ENCODE measurements at places on chromosomes 3 and 15.

DNA sequence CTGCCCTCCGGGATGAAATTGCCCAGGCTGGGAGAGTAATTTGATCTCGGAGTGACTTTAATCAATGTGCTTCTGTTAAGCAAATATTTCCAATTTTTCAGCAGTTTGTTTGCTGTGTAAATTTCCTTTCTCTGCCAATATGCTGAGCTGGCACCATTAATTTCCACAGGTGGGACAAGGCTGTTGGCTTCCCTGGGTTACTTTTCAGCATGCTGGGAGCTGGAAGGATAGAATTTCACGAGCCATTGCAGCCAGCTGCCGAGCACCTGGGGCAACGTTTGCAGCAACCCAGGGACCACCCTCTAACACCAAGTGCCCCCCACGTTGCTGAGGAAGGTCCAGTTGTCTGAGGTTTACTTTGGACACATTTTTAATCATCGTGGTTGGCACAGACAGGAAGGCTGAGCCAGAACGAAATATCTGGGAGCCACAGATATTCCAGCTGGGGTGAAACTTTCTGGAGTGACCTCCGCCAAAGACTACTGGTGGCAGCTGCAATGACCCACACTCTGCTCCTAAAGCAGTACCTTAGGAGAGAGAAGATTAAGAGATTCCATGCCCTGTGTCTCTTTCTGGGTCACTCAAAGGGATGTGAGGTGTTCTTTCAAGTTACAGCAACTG lies 293.3 kb upstream of the RGMA start:
- no peak for DNase-seq

GRCh38 chr3:48612309-48612708 lies 2.9 kb upstream of the UQCRC1 start:
- DNase-seq: no peak

DNA sequence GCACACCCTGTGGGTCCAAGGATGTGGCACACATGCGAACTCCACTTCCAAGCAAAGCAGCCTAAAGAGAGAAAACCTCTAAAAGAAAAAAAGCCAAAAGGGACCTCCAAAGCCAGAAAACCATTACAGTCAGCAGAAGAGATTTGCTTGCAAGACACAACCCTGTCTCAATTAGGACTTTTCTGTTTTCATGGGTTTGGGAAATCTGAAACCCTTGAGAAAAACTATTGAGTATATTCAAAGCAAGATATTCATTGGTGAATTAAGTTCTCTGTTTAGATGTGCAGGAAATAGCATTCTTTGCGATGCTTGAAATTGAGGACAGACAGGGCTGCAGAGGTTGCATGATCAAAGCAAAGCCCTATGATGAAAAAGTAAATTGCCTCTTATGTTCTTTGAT lies 10.2 kb upstream of the LDHAL6B start:
- no peak for DNase-seq

GRCh38 chr3:127043041-127043641 lies 60.2 kb downstream of the PLXNA1 start:
- no peak for DNase-seq

GRCh38 chr3:159896543-159896942 lies 92.1 kb upstream of the IL12A start:
- no peak for DNase-seq

- no peak for DNase-seq
Observed at GRCh38 chr15:92921215-92922131, 21.3 kb downstream of the CHD2 start.

DNA sequence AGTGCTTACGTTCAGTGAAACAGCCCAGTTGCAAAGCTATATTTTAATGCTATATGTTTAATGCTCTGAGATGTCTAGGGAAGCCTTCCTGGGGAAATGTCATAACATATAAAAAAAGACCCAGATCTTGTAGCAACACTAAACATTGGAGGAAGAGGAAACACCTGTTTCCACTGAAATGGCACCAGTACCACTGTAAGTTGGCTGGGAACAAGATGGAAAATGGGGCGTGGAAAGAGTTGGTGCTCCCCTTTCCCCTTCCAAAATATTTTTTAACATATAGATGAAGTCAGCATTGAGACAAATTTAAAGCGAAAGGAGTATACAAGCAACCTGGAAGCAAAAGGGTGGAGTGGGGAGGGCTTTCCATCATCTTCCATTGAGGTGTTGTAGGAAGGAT lies 289.9 kb upstream of the COL8A1 start:
- DNase-seq: no peak

DNA sequence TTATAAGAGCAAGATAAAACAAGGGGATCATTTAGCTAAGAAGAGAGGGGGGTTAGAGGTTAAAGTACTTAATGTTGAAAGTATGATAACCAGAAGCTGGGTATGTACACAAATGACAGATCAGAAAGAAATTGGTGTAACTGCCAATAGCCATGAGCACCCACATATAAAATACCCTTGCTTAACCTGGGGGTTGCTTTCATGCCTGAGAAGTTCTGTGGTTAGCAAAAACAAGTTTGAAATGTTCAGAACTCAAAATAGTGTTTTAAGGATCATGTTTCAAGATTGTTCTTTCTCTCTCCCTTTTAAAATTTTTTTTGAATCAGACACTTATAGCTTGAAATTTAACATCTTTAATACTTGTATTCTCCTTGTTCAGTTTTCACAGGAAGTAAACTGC lies 321.4 kb upstream of the GBE1 start:
- DNase-seq: no peak

All from central memory CD4-positive, alpha-beta T cell (primary cell).